ENCODE measurements at places on chromosomes 11 and 22.
A peak's percentile ranks its signal among the peaks of the same experiment; 100 is the strongest.

DNA sequence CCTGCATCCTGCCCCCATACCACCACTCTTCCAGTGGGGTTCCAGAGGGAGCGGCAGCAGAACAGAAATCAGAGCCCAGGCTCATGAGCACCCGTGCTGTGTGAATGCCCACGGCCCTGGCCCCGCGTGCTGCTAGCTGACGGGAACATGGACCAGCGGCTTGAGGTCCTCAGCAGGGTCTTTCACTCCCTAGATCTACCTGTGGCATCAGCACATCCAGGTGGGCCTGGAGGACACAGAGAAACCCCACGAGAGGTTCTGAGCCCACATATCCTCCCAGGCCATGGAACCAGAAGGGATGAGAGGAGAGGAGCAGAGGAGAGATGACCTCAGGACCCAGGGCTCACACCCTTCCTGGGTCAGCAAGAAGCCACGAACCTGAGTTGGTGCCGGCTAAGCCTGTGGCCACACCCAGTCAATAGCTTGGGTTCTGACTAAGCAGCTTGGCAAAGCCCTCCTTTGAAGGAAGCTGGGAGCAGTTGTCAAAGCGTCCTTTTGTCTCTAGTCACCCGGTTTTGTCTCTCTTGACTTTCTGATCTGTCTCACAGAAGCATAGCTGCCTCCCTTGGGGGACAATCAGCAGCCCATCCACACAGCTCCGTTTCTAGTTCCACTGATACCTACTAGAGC is 89.3 kb upstream of the LMO1 start:
- no peak for DNase-seq

DNA sequence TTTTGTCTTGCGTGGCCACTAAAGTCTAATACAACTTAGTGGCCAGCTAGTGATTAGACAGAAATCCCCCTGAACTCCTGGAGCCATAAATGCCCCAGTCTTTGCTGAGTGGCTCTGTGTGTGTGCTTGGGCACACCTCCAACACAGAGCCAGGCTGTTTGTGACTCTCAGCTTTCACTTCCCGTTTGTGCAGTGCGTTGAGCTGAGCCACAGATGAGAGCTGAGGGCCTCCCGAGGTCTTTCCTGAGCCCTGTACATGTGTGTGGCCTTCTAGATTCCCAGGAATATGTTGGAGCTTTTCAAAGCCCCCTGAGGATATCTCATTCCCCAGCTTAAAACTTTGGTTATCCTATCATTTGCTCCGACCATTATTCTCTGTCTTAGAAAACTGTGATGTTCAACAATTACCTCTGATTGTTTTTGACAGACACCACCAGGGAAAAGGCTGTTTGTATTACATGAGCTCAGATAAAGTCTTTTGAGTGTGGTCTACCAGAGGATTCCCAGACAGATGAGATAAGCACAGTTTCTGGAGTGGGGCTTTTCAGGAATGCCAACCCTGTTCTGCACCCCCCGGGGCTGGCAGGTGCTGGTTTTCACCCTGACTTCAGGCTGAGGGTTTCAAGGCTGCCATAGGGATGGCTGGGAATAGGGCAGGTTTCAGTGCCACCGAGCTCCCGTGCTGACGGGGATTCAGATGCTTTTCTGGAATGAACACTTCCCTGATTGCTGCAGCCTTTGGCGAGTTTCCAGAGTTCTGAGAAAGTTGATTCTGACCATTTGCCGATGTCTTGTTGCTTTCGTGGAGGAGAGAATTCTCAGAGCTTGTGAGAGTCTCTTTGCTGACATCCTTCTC is 23.8 kb downstream of the IGHMBP2 start:
- DNase-seq: peak; percentile 49

GRCh38 chr11:65503368-65503948 is 4.6 kb downstream of the MALAT1 start:
- DNase-seq: no peak

DNA sequence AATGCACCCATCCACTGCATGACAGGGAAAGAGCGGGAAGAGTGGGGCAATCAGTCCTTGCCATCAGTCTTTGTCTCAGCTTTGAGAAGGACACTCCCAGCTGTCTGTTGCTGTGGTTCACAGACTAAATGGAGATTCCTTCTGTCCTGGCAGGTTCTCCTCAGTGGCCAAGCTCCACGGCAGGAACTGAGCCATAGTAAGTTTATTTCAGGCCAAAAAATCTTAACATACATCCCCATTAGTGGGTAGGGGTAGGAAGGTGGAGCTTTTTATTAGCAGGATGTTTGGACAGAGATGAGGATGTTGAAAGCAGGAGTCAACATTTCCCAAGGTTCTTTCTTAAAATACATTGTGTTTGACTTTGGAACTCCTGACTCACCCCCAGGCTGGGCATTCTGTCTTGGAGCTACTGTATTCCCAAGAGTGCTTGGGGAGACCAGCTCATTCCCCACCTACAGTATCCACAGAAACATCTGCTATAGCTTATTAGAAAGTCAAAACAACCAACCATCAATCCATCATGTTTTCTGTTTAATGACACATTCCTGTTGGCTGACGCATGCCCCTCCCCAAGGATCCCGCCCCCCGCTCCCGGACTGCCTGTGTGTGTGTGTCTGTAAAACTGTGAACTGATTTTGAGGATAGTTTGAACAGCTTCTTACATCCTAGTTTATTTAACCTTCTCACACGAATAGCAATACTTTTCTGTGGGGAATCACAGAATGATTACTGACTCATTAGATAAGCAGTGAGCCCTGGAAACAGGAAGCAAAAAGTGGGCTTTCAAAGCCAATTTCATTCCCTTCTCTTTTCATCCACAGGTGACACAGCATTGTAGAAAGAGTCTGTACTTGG is 109.5 kb downstream of the CCDC81 start:
- DNase-seq: no peak

DNA sequence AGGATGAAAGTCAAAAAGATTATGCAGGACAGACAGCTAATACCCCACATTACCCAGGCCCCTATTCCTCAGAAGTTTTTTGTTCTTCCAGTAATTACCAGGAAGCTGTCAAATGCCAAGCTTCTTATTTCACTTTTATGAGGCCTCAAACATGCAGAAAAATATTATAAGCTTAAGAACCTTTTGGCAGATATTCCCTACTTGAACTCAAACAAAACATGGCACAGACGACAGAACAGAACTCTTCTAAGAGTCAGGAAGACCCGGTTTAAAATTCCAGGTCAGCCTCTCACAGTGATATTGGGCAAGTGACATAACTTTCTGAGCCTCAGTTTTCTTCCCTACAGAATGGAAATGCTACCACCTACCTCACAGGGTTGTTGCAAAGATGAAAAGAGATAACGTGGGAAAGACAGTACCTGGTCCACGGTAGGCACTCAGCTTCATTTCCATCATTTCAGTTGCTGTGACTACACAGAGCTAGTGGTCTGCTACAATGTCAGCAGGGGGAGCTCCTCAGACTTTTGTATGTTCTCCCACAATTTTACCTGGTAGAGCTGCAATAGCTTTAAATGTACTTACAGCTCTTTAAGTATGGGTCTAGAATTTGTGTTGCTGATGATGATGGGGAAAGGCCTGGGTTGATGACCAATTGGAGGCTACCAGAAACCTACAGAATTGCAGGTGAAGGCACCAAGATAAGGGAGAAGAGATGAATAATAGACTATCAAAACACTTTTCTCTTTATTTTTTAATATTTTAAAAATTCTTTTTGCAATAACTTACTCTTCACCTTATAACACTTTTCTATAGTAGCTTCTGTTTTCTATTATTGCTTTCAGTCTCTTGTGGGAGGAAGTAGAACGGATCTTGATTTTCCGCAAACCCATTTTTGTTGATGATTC is 98.3 kb upstream of the CHRM4 start:
- DNase-seq: peak; percentile 12

DNA sequence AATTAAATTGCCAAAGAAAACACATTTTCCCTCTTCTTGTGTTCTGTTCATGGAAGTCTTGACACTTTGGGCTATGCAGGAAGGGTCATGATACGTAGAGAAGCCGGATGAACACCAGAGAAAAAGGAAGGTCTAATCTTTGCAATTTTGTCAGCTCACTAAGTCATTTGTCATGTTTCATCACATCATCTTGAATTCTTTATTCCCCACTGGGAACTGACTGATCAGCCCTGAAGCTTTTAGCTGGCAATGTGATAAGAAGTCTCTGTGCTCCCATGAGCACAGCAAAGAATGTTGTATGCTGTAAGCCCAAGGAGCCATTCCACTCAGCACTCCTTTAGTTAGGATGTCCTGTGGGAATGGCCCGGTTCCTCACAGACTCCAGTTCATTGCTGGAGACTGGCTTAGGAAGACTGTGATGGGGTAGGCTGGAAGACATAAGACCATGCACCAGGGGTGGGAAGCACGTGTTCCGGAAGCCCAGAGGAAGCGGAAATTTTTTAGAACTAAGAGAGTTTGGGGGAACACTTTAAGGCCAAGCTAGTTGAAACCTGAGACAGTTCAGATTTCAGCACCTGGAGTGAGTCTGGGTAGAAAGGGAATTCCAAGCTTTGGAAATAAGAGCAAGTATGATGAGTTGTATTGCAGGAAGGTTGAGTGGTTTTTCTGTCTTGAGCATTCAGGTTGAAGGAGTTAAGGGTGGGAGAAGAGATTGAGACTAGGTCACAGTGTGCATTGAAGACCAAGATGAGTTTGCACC is 306.7 kb upstream of the MTNR1B start:
- no peak for DNase-seq

GRCh38 chr11:297586-298405 is 1.5 kb downstream of the IFITM5 start:
- peak; percentile 62 for DNase-seq

- DNase-seq: no peak
Measured at GRCh38 chr11:12831471-12832202, 157.4 kb downstream of the TEAD1 start.

DNA sequence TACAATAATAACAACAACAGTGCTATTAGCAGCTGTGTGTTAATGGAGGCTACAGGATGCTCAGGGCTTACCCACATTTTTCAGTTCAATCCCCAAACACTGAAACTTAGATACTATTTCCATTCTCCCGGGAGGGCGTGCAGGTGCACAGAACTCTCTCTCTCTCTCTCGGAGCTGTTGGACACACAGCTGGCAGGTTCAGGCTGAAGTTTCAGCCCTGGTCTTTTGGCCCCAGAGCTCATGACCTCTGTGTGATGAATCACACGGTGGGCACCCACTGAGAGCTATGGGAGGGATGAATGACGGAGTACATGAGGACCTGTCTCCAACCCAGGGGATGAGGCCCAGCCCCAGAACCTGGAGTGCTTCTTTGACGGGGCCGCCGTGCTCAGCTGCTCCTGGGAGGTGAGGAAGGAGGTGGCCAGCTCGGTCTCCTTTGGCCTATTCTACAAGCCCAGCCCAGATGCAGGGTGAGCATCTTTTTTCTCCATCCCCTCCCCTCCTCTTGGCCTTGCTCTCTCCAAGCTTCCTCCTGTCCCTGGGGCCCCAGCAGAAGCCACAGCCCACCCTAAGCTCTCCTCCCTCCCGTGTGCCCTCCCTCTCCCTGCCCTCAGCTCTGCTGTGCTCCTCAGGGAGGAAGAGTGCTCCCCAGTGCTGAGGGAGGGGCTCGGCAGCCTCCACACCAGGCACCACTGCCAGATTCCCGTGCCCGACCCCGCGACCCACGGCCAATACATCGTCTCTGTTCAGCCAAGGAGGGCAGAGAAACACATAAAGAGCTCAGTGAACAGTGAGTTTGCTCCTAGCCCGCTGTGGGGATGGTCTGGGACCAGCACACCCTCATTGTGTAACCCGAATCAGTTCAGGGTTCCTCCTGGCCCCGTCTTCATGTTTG is 16.9 kb downstream of the CSF2RB start:
- no peak for DNase-seq
